ENCODE measurements at places on chromosomes 16 and 17.

GRCh38 chr16:67451061-67451703 is 20.3 kb downstream of the HSD11B2 start:
- no peak for DNase-seq

DNA sequence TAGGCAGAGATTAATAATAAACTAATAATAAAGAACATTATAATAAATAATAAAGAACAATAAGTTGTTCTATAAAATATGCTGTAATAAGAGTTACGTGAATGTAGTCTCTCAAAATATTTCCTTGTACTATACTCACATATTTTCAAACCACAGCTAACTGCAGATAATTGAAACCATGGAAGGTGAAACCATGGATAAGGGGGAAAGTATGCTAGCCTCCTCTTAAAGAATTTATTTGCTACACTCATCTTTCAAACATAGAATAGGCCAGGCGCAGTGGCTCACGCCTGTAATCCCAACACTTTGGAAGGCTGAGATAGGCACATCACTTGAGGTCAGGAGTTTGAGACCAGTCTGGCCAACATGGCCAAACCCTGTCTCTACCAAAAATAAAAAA is 18.5 kb downstream of the CYTH1 start:
- no peak for DNase-seq

DNA sequence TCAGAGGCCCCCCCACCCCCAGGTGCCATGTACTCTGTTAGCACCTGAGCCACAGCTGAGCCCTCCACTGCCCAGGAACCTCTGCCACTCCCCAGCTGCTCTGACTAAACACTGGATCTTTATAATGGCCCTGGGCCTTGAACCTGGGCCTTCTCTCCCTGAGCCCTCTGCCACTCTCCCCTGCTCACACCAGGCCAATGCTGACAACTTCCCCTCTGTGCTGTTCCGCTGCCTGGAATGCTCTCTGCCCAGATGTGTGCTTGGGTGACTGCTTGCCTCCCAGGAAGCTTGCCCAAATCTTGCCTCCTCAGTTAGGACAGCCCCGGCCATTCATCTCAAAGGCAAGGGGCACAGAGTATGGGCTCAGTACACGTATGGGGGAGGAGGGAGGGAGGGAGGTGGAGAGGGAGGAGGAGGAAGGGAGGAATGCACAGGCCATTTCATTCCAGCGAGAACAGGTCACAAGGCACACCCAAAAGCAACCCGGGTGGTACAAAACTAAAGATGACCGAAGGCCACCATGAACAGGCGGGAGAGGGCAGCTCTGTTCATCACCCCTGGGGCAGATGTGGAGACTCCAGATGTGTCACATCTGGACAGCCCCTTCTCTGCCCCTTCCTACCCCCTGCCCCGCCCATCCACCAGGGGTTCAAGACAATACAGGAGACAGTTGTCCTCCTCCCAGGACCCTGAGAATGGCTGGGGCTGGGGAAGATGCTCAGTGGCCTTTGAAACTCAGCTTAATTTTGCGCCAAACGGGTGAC is 15.3 kb upstream of the TNFRSF13B start:
- no peak for DNase-seq

DNA sequence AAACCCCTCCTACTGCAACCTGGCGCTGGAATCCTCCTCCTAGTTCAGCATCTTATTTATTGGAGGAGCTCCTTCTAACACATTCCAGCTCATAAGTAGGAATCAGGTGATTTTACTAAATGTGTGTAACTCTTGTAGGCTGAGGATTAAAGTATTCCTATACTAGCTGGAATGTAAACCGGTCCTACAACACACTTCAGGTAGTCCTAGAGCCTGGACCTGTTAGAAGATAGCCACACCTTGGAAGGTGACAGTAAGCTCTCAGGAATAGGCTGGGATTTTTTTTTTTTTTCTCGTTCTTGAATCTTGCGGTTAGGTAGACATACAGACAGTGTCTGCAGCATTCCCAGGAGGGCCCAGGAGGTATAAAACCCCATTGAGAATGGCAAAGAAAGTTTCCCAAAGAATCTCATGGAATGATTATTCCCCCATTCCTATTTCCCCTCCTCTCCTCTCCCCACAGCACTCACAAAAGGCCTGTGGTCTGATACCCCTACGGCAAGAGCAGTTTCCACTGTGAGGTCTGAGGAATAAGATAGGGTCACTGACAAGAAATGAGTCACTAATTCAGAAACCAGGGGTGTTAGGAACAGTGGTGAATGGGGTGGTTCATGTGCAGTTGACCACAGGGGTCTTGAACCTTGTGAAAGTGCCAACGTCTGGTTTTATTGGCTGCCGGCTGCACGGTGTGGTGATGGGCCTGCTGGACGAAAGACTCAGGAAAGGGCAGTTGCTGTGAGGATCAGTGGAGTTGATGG is 267.1 kb downstream of the UTP18 start:
- no peak for DNase-seq

- no peak for DNase-seq
Observed at GRCh38 chr17:8542599-8543502, 87.7 kb downstream of the MYH10 start.

- DNase-seq, result peak; percentile 31
Observed at GRCh38 chr16:89096768-89097391, 3.2 kb downstream of the ACSF3 start.

- no peak for DNase-seq
Observed at GRCh38 chr16:21338537-21339268, 60.6 kb upstream of the CRYM start.

DNA sequence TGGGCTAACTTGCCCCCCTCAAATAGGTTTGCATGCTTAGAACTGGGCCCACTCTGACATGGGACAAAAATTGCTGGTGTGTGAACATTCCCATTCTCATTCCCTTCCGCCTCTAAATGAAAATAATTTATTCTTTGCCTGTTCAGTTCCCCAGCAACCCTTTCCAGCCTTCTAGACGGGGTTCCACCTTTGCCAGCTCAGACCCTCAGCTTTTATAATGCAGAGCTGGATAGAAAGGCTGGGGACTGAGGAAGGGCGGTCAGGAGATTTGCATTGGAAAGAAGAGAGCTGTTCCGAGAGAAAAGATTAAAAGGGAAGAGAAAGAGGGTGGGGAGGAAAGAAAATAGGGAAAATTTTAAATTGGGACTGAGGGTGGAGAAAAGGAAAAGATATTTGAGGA is 151.1 kb upstream of the WSCD1 start:
- DNase-seq, result no peak

- DNase-seq, result no peak
Observed at GRCh38 chr16:20300312-20301097, 26.8 kb downstream of the GP2 start.

GRCh38 chr16:81181013-81181720 is 57.3 kb upstream of the BCO1 start:
- no peak for DNase-seq

DNA sequence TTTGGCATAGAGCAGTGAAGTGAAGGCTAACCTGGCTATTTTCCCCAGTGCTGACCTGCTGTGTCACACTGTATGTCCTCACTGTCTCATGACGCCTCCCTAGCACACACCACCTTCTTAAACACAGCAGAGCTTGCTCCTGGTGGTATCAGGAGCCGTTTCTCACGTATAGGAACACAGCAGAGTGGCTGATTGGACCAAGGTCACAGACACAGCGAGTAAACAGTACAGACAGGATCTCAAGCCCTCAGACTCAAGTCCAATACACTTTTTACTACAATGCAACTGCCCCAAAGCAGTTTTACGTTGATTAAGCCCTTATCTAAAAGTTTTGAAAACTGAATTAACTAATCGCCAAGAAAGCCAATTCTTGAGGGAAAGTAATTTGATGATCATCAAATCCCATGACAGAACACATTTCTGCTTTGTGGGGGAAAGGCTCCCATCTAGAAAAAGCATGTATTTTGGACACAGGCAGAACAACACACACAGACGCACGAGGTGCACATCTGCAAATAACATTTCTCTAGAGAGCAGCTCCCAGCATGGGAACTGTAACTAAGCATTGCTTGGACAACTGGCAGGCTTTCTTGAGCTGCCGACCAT is 15.2 kb downstream of the ARHGAP17 start:
- DNase-seq, result no peak

- DNase-seq, result no peak
Observed at GRCh38 chr17:1008008-1008761, 11.3 kb downstream of the TIMM22 start.

Data from activated naive CD4-positive, alpha-beta T cell (primary cell).